ENCODE measurements at places on chromosomes 7 and 10.

- no peak for DNase-seq
Measured at GRCh38 chr10:48579251-48579960, 25.5 kb downstream of the ARHGAP22 start.

DNA sequence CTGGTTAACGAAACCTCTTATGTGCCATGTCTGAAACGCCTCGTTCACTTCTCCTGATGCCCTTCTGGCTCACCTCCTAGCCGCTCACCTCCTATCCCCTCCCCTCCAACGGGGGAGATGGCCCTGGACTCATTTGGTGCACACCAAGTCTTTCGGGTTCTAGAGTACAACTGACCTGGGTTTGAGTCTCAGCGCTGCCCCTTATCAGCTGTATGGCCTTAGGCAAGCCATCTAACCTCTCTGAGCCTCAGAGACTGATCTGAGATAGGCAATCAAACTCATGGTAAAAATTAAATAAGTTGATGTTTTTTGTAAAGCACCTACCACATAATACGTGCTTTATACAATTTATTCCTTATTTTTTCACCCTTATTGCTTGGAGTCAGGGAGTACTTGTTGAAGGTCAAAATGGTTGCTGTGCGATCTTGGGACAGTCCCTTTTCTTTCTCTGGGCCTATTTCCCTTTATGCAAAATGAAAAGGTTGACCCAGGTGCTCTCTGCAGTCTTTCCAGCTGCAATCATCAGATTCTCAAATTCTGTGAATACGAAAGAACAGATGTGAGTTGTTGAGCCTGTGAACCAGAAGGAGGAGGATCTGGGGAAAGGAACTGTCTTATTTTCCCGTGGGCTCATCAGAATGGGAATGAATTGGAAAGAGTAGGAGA, 31.2 kb upstream of the PLEKHA1 start:
- no peak for DNase-seq

- DNase-seq: no peak
Measured at GRCh38 chr7:47572939-47573757, 8.8 kb downstream of the TNS3 start.

GRCh38 chr10:74880041-74880440, 53.6 kb downstream of the KAT6B start:
- no peak for DNase-seq

GRCh38 chr7:10888861-10889260, 84.8 kb upstream of the PHF14 start:
- DNase-seq: no peak

DNA sequence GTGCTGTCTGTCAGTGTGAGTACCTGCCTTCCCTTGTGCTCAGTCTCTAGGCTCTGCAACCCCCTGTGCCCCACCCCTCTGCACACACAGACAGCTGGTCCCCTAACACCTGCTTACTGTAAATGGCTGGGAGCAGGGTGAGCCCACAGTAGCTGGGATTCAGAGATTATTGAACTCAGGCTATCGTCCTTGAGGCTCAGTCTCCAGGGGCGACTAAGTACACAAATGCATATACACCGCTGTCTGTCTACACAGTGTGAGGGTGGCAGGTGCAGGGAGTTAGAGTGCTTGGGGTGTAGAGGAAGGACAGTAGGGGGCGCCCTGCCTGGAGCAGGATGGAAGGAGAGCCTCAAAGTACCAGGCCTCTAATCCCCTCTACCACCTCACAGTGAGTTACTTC, 12.9 kb downstream of the UPP1 start:
- no peak for DNase-seq

DNA sequence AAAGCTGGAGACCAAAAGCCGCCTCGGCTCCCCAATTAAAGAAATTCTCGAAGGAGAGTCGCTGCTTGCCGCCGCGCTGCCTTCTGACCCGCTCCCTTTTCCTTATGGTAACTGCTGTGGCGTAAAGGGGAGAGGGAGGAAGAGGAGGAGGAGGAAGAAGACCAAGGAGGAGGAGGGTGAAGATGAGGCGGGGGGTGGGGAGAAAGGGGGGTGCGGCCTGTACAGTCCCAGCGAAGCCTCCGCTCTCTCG, 388 bp downstream of the CNOT4 start:
- no peak for DNase-seq

- DNase-seq: no peak
Measured at GRCh38 chr7:105816266-105816843, 60.0 kb downstream of the ATXN7L1 start.

GRCh38 chr10:31004611-31005193, 27.0 kb downstream of the ZNF438 start:
- DNase-seq: no peak

DNA sequence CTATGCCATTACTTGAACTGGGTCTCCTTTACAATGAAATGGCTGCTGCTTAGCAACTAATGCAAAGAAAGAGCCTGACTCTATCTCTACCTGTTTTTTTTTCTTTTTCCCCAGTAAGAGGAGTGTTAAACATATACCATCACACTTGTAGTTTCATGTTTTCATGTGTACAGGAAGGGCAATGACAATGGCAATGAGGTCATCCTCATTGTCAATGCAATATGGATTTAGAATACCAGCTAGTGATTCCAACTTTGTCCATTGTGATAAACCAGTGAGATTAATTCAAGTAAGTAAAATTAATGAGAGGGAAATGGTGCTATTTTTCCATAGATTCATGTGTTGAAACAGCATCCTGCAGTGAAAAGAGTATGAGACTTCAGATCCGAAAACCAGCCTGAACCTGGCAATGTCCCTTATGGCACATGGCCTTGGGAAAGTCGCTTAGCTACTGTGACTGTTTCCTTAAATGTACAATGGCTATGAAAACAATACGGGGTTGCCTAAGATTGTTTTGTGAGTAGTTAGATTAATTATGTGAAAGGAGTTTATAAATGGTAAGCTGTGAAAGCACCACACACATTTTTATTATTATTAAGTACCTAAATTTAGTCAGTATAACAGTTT, 11.2 kb downstream of the DGKI start:
- DNase-seq: no peak

- no peak for DNase-seq
Measured at GRCh38 chr7:28942168-28942567, 16.0 kb downstream of the TRIL start.
